Caco-2 (cell line): ENCODE measurements at places on chromosomes 1 and 21. TPM values are rescaled to one million over a fixed set of nuclear protein-coding genes. Genes with fewer than 3 reads are reported as not detected.

DNA sequence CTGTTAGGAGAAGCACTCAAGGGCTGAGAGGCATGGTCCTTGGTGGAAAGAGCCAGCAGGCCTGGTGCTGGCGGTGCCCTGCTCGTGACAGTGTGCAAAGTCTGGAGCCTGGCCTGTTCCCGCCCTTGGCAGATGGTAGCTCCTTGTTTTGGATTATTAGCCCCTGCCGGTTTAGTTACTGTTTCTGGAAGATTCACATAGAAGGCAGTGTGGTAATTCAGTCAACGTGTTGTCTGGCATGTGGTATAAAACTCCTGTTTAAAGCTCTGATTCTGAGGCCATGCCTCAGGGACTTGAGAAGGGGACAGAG lies 6.8 kb downstream of the PKNOX1 start:
- no peak for DNase-seq

GRCh38 chr1:41913014-41913413 lies 5.7 kb downstream of the HIVEP3 start:
- no peak for DNase-seq

- no peak for DNase-seq
Measured at GRCh38 chr1:41892301-41892781, 26.4 kb downstream of the HIVEP3 start.

- DNase-seq: no peak
Measured at GRCh38 chr1:87940421-87940820, 611.7 kb downstream of the LMO4 start.

DNA sequence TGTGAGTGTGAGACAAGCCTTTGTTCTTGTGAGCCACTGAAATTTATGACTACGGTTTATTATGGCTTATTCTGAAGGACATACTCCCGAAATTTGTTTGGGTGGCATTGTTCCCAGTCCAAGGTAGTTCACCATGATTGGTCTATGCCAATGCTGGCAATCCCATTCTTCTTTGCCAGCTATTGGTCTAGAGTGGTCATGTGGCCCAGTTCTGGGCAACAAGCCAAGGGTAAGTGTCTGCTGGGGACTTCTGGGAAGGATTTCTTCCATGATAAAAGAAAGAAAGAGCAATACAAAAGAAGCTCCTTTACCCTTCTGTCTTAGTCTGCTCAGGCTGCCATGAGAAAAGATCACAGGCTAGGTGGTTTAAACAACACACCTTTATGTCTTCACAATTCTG lies 201.6 kb downstream of the SLC35F3 start:
- no peak for DNase-seq

DNA sequence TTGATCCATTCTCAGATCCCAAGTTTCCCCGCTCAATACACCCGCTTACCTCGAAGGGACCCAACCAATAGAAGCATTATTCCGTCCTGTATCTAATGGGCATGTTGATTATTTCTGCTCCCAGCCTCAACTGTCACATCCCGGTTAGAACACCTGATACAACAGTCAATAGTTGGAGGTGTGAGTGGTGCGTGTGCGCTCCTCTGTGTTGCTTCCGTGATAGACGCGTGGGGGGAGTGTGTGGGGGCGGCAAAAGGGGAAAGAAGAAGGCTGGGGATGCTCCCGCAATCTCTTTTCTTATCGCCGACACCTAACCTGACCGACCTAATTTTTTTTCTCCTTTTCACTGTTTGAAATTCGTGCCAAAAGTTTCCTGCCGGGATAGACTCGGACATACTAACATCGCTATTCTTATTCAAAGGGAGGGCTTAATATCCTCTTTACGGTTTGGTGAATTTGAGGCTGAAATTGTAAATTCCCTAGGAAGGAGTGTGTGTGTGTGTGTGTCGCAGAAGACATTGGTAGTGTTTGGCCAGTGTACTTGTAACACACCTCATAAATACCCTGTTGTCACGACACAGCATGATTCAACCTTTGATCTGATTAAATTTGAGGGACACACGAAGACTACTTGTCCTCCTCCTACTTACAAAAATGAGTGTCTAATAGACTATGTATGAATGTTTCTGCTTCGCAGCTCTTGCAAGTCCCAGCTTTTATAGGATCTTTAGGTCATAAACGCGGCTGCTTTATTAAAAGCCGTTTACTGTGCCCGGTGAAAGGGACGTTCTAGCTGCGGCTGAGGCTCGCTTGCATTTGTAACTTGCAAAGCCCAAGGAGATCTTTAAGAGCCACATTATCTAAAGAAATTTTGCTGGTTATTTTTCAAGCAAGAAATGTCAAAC lies 1.5 kb upstream of the PROX1 start:
- no peak for DNase-seq

- no peak for DNase-seq
Measured at GRCh38 chr21:24823247-24823646, 784.0 kb downstream of the MRPL39 start.

- no peak for DNase-seq
Measured at GRCh38 chr21:42251654-42252324, 32.8 kb downstream of the ABCG1 start.

DNA sequence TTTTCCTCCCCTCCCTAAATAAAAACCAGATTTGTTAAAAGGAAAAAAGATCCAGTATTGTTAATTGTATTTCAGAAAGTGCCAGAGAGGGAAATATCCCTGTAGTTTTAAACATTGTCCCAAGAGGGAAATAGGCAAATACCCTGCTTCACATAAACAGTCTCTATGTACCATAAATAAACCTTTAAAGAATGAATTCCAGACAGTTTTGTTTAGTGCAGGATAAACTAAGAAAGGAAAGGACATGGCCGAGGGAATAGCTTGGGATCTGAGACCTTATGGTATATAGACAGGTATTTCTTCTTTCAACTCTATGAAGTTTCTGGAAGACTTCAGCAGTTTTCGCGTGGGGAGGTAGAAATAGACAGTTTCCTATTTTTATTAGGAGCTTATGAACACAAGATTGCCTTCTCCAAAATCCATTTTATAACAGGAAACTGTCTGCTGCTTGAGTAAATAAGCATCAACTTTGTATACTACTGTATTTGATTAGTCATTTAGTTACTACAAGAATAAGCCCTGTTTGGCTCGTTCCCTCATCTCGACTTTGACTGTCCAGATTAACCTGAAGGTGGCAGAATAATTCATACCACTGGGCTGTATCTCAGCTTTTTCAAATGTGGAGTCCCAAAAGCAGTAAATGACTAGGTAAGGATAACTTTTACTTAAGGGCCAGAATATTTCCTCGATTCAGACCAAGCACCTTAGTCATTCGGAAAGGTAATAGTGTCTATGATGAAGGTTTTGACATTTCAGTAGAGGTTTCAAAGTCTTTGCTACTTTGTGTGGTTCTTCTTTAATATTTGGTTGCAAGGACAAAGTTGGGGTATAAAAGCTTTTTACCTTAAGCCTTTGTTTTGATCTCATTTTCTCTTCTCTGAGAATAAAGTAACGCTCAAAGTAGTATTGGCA lies 177.5 kb downstream of the VPS13D start:
- no peak for DNase-seq

DNA sequence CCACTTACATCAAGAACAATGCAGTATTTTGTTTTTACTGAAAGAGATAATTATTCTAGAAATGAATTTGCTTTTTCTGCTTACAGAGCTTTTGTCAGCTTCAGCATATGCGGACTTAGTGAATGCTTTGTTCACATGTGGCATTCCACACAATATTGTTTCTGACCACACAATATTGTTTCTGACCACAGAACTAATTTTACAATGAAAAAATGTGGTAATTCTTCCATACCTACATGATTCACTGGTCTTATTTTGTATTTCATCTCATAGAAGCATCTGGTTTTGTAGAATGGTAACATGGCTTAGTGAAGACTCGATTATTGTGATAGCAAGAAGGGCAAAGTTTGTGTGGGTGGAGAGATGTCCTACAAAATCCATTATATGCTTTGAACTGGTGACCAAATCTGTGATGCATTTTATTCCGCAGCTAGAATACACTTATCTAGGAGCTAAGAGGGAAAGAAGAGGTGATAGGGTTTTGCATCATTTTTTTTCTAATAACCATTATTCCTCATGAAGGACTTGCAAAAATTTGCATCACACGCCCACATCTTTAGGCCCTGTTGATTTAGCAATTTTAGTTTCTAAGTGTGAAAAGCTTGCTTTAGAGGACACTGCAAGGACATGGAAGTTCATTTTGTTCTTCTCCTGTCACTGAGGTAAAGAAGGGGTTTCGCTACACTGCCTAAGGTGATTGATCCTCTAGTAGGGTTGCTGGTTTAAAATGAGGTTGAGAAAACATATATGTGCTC lies 75.3 kb downstream of the HLX start:
- no peak for DNase-seq

DNA sequence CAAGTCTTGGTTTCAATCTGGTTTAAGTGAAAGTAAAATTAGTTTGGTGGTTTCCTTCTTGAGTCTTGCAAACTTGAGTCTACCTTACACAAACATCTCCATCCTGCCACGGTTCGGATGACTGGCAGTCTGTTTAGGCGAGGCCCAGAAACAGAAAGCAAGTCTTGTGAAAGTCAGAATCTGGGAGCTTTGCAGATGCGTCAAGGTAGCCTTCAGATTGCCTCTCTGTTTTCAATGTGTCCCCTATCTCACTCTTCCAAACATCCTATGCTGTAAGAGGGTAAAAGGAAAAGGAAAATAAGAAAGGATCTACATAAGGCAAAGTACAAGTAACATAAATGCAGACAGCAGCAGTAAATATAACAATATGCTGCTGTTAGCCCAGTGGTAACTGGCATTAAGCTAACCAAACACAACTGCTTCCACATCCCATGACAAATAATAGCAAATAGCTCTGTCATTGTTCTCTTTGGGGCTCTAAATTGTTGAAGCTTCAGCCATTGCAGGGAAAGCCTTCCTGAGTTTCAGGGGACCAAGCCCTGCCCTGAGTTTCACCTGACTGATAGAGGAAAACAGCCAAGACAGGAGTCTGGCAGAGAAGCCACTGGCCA lies 26.2 kb upstream of the C1orf105 start:
- no peak for DNase-seq

GRCh38 chr1:228488125-228488817 lies 1.1 kb downstream of the RNF187 start:
- DNase-seq: no peak

DNA sequence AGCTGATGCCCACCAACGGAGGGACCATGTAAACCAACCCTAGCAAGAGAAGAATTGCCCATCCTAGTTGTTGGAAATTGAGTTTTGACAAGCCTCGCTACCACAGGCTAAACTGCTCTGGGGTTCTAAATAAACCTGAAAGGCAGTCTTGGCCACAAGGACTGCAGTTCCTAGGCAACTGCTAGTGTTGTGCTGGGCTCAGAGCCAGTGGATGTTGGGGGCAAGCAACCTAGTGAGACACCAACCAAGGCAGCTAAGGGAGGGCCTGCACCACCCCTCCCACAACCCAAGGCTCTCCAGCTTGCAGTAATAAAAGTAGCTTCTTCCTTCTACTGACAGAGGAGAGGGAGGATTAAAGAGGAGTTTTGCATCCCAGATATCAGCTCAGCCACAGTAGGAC lies 102.4 kb upstream of the PKN2 start:
- no peak for DNase-seq

- DNase-seq: no peak
Measured at GRCh38 chr1:202709276-202710041, 795 bp downstream of the SYT2 start.

- DNase-seq: no peak
Measured at GRCh38 chr1:229991104-229991513, 75.9 kb upstream of the GALNT2 start.

DNA sequence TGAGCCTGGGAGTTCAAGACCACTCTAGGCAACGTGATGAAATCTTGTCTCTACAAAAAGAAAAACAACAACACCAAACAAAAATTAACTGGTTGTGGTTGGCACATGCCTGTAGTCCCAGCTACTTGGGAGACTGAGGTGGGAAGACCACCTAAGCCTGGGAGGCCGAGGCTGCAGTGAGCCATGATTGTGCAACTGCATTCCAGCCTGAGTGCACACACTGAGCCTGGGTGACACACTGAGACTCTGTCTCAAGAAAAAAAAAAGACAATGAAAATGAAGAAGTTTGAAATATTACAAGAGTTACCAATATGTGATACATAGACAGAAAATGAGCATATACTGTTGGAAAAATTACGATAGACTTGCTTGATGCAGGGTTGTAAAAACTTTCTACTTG lies 31.9 kb downstream of the PDC start:
- no peak for DNase-seq

- DNase-seq: no peak
Measured at GRCh38 chr1:105785021-105785420, 1271.5 kb upstream of the PRMT6 start.

GRCh38 chr1:155694167-155694566 lies 5.3 kb downstream of the DAP3 start:
- no peak for DNase-seq

DNA sequence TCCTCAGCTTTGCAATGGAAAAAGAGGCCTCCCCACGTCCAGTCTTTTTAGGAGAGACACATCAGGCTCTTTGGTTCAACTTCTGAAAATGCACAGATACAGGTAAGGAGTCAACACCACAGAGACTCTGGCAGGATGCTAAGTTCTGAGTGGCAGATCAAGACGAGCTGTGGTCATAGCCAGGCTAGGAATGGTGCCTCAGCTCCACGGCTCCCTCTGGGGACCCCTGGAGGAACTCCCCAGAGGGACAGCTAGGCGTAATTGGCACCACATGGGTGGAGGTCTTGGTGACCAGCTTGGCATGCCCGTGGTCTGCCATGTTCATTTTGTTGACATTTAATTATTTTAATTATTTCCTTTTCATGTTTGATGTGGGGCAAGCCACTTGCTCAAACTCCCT lies 206.1 kb downstream of the KAZN start:
- DNase-seq: peak; percentile 7

DNA sequence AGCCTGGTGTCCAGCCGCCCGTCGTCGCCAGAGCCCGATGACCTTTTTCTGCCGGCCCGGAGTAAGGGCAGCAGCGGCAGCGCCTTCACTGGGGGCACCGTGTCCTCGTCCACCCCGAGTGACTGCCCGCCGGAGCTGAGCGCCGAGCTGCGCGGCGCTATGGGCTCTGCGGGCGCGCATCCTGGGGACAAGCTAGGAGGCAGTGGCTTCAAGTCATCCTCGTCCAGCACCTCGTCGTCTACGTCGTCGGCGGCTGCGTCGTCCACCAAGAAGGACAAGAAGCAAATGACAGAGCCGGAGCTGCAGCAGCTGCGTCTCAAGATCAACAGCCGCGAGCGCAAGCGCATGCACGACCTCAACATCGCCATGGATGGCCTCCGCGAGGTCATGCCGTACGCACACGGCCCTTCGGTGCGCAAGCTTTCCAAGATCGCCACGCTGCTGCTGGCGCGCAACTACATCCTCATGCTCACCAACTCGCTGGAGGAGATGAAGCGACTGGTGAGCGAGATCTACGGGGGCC lies 1.2 kb downstream of the OLIG2 start:
- DNase-seq: no peak

- no peak for DNase-seq
Measured at GRCh38 chr1:31874942-31875341, 59.1 kb upstream of the SPOCD1 start.

Gene SLAMF1
- not detected in 2 replicates for total RNA-seq

Gene A3GALT2
- not detected in 2 replicates for total RNA-seq

Gene LMOD1
- total RNA-seq: 0.11 TPM in 1 of 2 replicates, not detected in the other

Gene B3GALT5
- 0.18 and 0.39 TPM in 2 replicates for total RNA-seq

Gene ATP6V1G3
- 3.5 and 4.7 TPM in 2 replicates for total RNA-seq

Gene TRABD2B
- total RNA-seq: 0.36 and 0.39 TPM in 2 replicates

Gene C1orf94
- total RNA-seq: not detected in 2 replicates

Gene AKR7A3
- 2.4 and 2.8 TPM in 2 replicates for total RNA-seq

Gene HNRNPCL2
- total RNA-seq: not detected in 2 replicates

Gene TMPRSS15
- not detected in 2 replicates for total RNA-seq

Gene UMODL1
- 0.20 and 0.21 TPM in 2 replicates for total RNA-seq

Gene MR1
- 2.4 and 2.5 TPM in 2 replicates for total RNA-seq

Gene RAB25
- total RNA-seq: 138 and 141 TPM in 2 replicates

Gene IL10
- not detected in 2 replicates for total RNA-seq

Gene RHOU
- total RNA-seq: 17.4 and 18.5 TPM in 2 replicates
